ENCODE measurements at places on chromosomes 6 and 20.

GRCh38 chr6:108497883-108498282 is 62.8 kb upstream of the FOXO3 start:
- DNase-seq: peak; percentile 47

- DNase-seq: peak; percentile 63
Observed at GRCh38 chr6:84284428-84285049, 57.1 kb upstream of the CEP162 start.

DNA sequence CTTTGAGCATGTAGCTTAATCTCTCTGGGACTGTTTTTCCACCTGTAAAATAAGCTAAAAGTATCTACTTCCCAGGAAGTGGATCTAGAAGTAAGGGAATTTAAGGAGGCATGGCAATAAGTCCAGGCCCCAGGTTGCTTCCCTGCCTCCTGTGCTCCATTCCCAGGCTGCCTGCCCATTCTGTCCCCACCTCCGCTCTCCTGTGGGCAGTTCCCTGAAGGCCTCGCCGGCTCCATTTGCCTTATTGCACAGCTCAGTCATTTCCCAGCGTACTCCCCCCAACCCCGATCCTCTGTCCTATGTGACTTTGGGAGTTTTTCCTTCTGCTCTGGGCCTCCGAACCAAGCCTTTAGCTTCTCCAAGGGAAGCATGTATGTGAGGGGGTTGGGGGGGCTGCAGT is 4.6 kb downstream of the SLC29A1 start:
- DNase-seq: no peak

- DNase-seq: no peak
Observed at GRCh38 chr6:145744619-145745018, 9.3 kb upstream of the EPM2A start.

DNA sequence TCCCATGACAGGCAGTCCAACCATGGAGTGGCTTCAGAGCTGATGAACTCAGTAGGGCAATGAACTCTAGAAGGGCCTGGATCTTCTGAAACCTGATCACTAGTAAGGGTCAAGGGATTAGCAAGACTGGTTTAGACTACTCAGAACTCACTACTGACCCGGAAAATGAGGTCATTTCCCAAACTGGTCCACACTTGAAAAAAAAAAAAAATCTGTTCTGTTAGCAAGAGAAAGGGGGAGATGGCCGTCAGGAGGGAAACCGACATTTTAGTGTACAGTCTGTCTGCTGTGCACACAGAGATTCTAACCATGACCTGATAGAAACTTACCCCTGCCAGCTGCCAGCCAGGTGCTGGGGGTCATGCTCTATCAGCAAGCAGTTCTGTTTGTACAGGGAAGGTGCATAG is 262.4 kb upstream of the AGPAT4 start:
- DNase-seq: no peak

DNA sequence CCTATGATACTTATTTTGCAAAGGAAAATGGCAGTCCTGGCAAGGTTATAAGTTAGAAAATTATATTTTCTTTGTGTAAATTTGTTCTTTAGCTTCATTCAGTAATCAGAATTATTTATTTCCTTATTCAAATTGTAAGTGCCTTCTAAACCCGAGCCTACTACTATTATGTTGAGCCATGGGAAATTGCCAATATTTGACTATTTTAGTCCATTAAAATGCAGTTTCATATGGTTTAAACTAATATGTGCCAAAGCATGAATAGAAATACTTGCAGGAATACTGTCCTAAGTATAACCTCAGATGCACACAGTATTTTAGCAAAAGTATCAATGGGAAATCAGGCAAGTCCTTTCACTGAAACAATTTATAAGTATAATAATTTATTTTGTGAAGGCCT is 228.4 kb downstream of the LAMA2 start:
- no peak for DNase-seq

GRCh38 chr6:168927026-168927425 is 326.6 kb downstream of the THBS2 start:
- no peak for DNase-seq

- DNase-seq: peak; percentile 95
Observed at GRCh38 chr6:79076782-79077641, 1.0 kb downstream of the PHIP start.

DNA sequence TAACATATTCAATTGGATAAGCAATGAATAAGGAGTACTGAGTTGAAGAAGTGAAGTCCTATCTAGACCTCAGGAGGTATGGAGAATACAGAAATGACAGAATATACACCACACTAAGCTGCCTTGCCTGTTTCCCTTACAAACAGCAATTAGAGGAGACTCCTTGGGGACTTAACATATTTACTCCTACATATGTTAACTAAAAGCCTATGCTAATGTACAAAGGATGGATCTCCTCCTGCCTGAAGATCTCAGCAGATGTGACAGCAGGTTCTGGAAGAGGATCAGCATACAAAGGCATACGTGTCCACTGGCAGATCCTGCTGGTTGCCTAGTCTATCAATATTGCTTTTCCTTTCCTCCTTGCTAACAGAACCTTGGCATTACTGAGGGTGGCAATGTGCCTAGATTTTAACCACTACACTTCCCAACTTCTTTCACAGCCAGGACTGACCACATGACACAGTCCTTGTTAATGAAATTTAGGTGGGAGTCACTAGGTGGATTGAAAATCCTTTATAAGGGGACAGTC is 29.6 kb downstream of the PRKN start:
- no peak for DNase-seq

- DNase-seq: no peak
Observed at GRCh38 chr6:134840086-134840867, 109.6 kb downstream of the ALDH8A1 start.

GRCh38 chr6:155247618-155248007 is 16.2 kb upstream of the CLDN20 start:
- DNase-seq: peak; percentile 80

DNA sequence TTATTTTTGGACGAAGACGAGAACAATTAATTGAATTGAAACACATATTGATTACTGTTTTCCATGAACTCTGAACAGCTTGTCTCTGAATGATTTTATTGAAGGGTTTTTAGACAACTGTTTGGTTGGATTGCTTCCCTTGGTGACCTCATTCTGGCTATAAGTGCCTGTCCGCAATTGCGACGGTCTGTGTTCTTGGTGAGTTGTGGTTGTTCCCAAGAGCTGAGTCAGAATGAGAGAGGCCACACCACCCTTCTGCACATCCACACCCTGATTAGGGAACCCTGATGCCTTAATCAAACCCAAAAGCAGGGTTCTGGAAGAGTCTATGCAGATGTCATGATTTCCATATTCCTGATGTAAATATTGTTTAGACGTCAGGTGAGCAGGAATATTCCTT is 747.0 kb downstream of the PTPRT start:
- DNase-seq: no peak

GRCh38 chr20:12207875-12208274 is 290.2 kb downstream of the BTBD3 start:
- DNase-seq: peak; percentile 42

GRCh38 chr6:161462148-161462547 is 188.3 kb upstream of the AGPAT4 start:
- DNase-seq: no peak

DNA sequence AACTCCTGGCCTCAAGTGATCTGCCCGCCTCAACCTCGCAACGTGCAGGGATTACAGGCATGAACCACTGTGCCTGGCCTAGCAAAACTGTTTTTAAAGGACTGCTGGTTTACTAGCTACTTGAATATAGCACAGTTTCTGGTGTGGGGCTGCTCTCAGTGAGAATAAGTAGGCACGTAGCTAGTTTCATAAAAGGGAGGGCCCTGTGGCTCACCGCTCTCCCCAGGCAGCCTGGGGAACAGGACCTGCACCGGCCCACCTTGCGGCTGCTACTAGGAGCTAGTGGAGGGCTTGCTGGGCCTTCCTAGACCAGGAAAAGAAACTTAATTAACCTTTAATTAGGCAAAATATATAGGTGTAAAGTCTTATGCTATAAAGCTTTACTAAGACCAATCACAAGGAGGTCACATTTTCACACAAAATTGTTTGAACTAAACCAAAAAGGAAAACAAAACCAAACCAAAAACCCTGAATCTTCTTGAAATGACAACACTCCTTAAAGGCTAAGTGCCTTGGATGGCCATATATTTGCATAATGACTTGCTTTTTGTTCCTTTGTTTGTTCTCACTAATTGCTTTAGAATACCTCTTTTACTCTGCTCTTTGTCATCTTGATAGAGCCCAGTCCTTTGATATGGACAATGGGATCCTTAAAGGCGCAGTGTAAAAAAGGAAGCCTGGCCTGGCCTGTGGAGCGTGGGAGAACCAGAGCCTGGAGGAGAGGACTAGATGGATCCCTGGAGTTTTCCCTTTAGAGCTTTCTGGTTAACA is 69.5 kb upstream of the SAMD5 start:
- no peak for DNase-seq

- DNase-seq: peak; percentile 75
Observed at GRCh38 chr6:28542440-28543296, 17.0 kb downstream of the GPX5 start.

DNA sequence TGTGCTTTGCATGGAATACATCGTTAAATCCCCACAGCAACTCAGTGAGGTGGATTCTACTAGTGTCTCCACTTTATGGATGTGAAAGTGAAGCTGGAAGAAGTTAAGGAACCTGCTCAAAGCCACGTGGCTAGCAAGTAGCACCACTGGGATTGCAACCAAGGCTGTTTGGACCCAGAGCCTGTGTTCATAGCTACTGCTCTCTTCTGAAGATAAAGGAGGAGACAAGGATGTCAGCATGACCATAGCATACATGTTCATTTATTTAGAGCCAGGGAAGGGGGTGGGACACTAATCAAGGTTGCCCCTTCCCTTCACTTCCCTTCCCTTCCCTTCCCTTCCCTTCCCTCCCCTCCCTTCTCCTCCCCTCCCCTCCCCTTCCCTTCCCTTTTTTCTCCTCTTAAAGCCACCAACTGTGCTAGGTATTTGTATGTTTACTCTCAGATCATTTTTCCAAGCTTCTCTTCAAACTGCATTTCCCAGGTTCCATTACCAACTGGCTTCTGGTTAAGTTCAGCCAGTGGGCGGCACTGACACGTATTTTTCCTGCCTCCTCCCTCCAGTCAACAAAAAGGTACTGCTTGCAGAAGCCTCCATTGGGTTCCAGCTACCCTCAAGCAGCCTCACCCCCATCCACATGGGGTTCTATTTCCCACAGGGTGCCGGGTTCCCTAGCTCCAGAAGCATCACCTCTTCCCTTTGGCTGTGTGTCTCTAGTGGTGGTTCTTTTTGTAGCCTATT is 134.9 kb downstream of the BCAS1 start:
- no peak for DNase-seq

DNA sequence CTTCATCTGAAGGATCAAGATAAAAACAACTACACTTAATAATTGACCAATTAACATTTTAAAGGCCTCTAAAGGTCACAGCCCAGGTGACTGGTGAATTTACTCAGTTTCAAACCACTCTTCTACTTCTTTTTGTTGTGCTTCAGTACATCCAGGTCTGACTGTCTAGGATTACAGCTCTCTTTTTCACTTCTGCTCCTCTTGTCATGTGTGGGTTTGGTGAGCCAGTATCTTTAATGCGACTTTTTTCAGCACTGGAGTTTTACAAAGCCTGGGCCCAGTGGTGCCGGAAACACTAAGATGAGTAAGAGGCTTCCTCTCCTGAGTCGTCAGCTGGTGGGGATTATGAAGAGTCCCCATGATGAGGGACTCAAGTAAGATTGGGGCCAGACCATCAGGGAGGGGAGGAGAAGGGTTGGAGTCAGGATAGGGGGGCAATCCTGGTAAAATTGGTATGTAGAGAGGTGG is 27.0 kb downstream of the HECA start:
- DNase-seq: no peak

DNA sequence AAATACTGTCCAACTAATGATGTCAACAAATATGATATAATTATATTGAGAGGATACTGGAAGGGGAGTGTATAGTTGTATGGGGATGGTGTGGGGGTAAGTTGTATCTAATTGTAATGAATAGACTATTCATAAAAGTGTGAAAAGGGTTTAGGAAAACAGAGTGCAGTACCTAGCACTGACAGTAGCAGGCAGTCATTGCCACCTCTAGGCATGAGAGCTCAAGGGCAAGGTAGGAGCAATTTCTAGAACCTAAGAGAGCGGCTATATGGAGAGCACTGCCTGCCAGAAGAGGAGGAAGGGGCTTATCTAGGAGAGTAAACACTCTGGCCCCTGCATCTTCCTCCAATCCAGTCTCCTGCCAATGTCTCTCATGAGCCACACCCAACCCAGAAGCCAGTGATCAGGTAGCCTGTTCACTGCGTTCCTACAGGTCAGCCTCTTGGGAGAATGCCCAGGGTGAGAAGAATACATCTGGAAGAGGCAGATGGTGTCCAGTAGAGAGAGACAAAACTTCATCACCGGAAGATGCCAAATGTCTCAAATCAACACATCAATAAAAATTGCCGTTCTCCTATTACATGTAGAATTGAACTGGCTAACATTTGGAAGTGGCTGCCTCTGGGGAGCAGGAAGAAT is 200.0 kb downstream of the LY86 start:
- no peak for DNase-seq

- DNase-seq: no peak
Observed at GRCh38 chr6:157059781-157060180, 263.5 kb downstream of the TMEM242 start.

- DNase-seq: no peak
Observed at GRCh38 chr6:15077961-15078360, 167.9 kb upstream of the JARID2 start.

GRCh38 chr20:19730706-19731105 is 27.4 kb upstream of the RIN2 start:
- no peak for DNase-seq

DNA sequence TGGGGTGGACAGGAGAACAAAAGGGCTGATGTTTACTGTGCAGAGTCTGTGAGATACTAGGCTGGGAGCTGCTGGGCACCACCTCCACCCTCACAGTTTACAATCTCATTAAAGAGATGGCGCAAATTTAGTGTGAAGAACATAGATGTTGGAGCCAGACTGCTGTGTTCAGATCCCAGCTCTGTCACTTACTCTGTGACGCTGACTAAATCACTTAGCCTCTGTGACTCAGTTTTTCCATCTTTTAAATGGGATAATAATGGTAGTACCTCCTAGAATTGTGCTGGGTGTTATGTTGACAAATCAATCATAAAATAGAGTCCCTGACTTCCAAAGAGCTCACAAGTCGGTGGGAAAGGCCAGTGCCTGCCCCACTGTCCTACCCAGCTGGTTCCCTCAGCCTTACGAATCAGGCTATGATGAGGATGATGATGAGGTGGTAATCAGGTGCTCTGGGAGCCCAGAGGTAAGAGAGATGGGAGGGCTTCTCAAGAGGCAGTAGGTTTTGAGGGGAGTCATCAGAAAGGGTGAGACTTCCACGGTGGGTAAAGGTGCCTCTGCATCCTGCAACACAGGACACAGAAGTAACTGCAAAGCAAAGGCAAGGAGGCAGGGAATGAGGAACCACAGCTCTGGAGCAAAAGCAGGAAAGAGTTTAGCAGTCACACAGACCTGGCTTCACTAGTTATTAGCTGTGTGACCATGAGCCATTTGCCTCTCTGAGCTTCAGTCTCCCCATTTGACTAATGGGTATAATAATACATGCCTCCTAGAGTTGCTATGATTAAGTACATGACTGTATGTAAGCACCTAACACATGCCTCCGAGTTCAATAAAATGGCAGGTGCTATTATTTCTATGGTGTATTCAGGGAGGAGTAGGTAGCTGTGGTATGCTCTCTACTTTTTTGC is 8.9 kb downstream of the FYN start:
- no peak for DNase-seq

- no peak for DNase-seq
Observed at GRCh38 chr6:87115402-87116135, 20.7 kb upstream of the CGA start.

Data from HCEC 1CT (cell line).